ENCODE measurements at places on chromosomes 2 and 18. TPM values are rescaled to one million over a fixed set of nuclear protein-coding genes. Genes with fewer than 3 reads are reported as not detected.

ACTG2 gene
- total RNA-seq = 679 TPM

DNA sequence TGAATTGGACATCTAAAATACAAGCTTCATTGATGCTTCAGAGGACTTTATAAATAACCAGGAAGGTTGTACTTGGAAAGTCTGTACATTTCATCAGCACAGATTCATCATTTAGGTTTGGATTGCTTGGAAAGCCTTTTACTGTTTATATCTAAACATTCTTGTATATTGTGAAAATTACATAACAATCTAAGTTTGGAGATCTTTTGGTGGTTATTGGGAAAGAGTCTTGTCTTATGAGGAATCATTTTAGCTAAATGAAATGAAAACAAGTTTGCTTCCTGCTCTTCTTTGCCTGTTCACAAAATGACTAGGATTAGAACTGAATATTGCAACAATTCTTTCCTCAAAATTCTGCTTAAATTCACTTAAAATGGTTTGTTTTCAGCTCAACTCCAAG is 79.3 kb downstream of the ABI2 start:
- DNase-seq = no peak

DNA sequence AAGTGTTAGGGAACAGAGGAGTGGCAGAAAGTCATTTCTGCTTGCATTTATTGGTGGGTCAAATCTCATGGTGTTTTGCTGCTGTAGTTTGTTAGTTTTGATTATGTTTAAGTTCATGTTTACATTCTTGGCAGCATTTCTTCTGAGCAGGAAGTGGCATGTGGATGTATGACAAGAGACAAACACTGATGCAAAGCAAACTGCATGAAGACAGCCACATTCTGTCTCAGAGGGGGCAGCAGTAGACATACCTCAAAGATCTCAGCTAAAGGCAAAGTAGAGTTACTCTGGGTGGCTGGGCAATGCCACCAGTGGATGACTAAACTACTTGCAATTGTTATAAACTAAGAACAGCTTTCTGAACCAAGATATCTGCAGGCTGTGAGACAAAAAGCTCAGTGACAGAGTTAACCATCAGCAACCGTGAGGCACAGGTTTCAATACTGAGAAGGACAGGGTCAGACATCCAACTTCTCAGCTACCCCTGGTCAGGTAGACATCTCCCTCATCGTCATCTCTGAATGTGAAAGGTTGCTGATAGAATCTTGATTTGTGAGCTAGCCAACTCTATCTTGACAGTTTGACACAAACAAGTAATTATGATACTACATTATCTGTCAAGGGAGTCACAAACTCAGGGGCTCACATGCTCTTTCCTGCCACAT is 16.4 kb downstream of the GALNT3 start:
- no peak for DNase-seq

GRCh38 chr2:138356178-138356577 is 145.4 kb upstream of the SPOPL start:
- no peak for DNase-seq

All from transverse colon (tissue), 4 donors.